Motor neuron (in vitro differentiated cells): ENCODE measurements at places on chromosomes 7 and 10.

GRCh38 chr10:12741360-12741804 is 260.1 kb downstream of the CCDC3 start:
- peak; percentile 40 for ATAC-seq

GRCh38 chr10:115849197-115849596 is 423.8 kb downstream of the GFRA1 start:
- no peak for ATAC-seq

DNA sequence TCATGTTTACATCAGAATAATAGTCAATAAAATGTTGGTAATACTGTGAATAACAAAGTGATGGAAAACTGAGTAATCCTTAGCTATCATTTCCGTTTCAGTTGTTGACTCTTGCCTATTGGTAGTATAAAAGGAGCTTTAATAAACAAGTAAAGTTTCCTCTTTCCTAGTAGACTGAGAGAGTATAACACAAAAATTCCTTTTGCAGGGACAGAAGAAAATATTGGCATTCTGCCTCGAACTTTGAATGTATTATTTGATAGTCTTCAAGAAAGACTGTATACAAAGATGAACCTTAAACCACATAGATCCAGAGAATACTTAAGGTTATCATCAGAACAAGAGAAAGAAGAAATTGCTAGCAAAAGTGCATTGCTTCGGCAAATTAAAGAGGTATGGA is 9.4 kb downstream of the KIF20B start:
- no peak for ATAC-seq

- peak; percentile 95 for ATAC-seq
These were observed 211.6 kb downstream of the PHF14 start for GRCh38 chr7:11185179-11185815.

DNA sequence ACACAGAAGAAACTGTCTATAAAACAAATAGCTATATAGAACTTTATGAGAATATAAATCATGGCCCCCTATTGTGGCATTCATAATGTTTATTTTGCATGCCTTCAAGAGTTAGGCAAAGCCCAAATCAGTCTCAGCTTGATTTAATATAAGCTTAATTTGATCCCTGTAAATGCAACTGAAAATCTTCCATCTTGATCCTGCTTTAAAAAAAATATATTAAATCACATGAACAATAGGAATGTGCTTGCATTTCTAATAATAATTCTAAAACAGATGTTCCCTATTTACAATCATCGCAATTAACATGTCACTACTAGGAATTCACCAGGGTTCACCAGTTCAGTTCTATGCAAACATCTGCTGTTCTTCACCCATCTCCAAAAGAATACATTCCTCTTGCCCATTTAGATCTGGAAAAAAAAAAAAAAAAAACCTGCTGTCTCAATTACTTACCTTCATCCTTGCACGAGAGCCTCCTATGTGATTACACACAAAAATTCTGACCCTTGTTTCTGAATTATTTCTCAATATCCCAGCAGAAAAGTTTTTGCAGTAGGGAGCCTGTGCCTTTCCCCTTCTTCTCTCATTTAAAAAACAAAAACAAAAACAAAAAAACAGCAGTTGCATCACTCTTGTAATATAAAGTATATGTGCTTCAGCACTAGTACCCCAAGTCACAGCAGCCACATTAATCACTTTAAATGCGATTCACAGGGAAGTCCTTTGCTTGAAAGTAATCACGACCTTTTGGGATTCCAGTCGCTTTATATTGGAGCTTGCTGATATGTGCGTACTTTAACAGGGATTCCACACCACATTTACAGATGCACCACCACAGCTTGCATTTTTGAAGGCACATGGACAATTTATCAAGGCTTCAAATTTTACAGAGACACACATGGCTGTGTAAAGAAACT is 194.8 kb upstream of the KMT2E start:
- no peak for ATAC-seq

DNA sequence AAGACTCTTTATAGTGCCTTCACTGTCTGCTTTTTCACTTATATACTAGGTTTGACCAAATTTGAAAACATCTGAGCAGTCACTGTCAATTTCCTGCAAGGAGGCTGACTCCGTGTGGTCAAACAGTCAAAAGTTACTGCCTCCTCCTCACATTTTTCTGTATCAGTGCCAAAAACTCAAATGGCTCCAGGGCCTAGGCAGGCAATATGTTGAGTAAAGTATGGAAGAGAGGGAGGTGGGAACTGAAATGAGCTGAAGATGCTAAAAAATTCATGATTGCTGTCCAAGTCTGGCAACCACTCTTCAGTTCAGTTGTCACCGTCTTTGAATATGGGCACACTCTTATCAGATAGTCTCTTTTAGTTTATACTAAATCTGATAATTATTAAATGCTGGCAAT is 551.6 kb downstream of the CCSER2 start:
- ATAC-seq = no peak

- no peak for ATAC-seq
These were observed 32.0 kb downstream of the STK31 start for GRCh38 chr7:23742051-23742450.

DNA sequence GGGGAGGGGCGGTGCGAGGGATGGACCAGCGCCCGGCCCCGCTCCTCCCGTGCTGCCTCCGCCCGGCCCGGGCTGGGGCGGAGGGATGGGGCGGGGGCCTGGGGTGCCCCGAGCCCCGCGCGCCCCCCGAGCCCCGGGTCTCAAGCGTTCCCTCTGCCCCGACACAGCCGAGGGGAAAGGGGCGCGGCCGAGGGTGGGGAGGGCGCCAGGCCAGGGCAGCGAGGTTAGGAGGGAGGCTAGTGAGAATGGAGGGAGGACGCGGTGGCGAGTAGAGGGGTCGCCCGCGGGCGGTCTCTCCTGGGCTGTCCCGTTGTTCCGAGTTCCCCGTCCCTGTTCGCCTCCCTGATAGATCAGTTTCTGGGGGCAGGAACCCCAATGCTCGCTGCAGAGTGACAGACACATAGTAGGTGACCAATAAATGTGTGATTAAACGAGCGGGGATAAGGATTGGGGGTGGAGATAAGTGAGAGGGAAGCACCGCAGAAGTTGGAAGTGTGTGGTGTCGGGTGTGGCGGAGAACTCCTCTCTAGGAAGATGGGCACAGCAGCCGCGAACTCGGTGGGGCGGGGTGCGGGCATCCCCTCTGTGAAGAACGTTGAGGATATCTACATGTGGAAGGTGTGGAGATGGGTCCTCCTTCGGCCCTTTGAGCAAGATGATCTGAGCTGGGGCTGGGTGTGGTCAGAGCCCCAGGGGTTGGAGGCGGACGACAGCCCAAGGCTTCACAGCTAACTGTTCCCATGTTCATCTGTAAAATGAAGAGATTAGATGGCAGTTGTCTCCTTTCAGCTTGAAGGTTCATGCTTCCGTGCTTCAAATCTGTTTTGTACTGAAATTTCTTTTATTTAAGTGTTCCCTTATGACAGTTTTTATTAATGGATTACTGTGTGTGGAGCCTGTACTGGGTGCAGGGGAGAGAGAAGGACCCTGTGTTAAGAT is 580 bp downstream of the ZNF775 start:
- peak; percentile 15 for ATAC-seq

- peak; percentile 22 for ATAC-seq
These were observed 261.4 kb upstream of the ZWINT start for GRCh38 chr10:56622335-56622973.

DNA sequence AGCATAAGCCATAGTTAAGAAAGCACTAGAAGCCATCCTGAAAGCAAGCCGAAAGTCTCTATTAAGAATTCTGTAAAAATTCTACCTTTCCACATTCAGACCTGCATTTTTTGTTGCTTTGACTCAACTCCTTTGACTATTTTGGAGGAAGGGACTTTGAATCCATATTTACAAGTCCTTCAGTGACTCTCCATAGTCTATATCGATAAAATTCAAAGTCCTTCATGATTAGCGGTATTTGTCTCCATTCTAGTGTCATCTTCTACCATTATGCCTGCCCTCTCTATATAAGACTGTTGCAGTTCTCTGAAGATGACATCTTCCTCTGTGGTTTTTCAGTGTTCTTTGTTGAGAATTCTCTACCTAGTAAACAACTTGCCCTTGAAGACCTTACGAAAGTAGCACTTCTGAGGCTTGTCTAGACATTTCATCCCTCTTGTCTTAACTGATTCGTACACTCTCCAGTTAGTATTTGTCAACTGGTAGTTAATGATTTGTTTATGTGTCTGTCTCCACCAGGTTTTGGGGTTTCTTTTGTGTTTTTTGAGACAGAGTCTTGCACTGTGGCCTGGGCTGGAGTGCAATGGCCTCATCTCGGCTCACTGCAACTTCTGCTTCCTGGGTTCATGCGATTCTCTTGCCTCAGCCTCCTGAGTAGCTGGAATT is 1.7 kb downstream of the CCSER2 start:
- no peak for ATAC-seq

- ATAC-seq = no peak
These were observed 6.0 kb downstream of the COL13A1 start for GRCh38 chr10:69807696-69808095.
